ENCODE measurements at places on chromosomes 16 and 17. TPM values are rescaled to one million over a fixed set of nuclear protein-coding genes. Genes with fewer than 3 reads are reported as not detected.
A peak's percentile ranks its signal among the peaks of the same experiment; 100 is the strongest.

- no peaks in the 10 kb centered on the region for H3K4me1 ChIP-seq
- no peak overlapping the region for H3K4me3 ChIP-seq
- H3K27me3 ChIP-seq = no peaks in the 10 kb centered on the region
- H3K27ac ChIP-seq = no peak overlapping the region
These were observed 299.5 kb downstream of the MAF start for GRCh38 chr16:79301051-79301450.

DNA sequence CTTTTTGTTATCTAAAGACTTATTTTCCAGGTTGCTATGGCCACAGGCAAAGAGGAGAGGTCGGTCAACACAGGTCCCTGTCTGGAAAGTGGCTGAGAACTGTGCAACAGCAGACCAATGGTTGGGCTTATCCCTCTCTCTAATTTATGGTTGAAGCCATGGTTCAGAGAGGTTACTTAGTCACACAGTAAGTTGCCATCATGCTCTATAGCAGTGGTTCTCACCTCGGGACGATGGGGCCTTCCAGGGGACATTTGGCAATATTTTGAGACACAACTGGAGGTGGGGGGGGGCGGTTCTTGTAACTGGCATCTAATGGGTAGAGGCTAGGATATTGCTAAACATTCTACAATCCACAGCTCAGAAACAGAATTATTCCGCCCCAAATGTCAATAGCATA is 842 bp upstream of the LDAF1 start:
- no peaks in the 10 kb centered on the region for H3K4me1 ChIP-seq
- DNase-seq = no peak
- H3K36me3 ChIP-seq = no peaks in the 10 kb centered on the region
- no peaks in the 10 kb centered on the region for H3K27me3 ChIP-seq

DNA sequence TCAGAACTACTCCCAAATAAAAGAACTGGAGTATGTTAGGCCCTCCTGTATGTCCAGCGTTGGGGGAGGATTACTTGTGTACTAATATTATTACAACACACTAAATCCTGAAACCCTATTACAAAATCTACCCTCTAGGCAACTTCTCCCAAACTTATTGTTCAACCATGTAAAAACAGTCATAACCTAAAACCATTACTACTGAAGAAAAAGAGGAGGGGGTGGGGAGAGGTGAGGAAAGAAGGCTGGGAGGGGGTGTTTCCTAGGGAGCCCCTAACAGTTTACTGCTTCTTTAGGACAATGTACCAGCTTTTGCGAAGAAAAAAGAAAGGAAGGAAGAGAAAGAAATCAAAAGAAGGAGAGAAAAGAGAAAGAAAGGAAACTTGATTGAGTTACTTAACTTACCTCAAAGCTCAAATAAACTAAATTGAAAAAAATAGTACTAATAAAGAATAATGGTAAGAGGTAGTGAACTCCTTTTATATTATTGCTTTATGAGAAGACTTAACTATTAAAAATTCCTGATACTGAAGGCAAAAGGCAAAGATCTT is 2.3 kb downstream of the SALL1 start:
- no peak for DNase-seq
- H3K4me3 ChIP-seq = no peak overlapping the region
- no peaks in the 10 kb centered on the region for H3K4me1 ChIP-seq

- DNase-seq = peak; percentile 21
- H3K27me3 ChIP-seq = no peaks in the 10 kb centered on the region
- H3K4me3 ChIP-seq = no peak overlapping the region
- no peak overlapping the region for H3K27ac ChIP-seq
- no peaks in the 10 kb centered on the region for H3K4me1 ChIP-seq
- no peaks in the 10 kb centered on the region for H3K36me3 ChIP-seq
These were observed 64.3 kb downstream of the MYH11 start for GRCh38 chr16:15792563-15792971.

- peak; percentile 1 for DNase-seq
- no peak overlapping the region for H3K27ac ChIP-seq
- H3K27me3 ChIP-seq = no peaks in the 10 kb centered on the region
- no peaks in the 10 kb centered on the region for H3K36me3 ChIP-seq
- no peak overlapping the region for H3K4me3 ChIP-seq
These were observed 126.8 kb upstream of the PSMD7 start for GRCh38 chr16:74169687-74170376.

GRCh38 chr17:79435962-79436361 is 174.9 kb downstream of the RBFOX3 start:
- no peak overlapping the region for H3K27ac ChIP-seq
- no peaks in the 10 kb centered on the region for H3K36me3 ChIP-seq
- H3K27me3 ChIP-seq = peaks cover 63% of the 10 kb centered on the region
- no peak for DNase-seq

- DNase-seq = peak; percentile 6
- no peak overlapping the region for H3K27ac ChIP-seq
- no peaks in the 10 kb centered on the region for H3K36me3 ChIP-seq
- H3K4me3 ChIP-seq = no peak overlapping the region
These were observed 102.8 kb downstream of the XYLT1 start for GRCh38 chr16:17367923-17368322.

GRCh38 chr17:1875597-1875996 is 45.8 kb downstream of the RPA1 start:
- H3K36me3 ChIP-seq = peaks cover 8% of the 10 kb centered on the region
- DNase-seq = no peak
- no peaks in the 10 kb centered on the region for H3K27me3 ChIP-seq
- H3K4me3 ChIP-seq = no peak overlapping the region

- no peaks in the 10 kb centered on the region for H3K36me3 ChIP-seq
- H3K4me1 ChIP-seq = no peaks in the 10 kb centered on the region
- no peaks in the 10 kb centered on the region for H3K27me3 ChIP-seq
- no peak overlapping the region for H3K27ac ChIP-seq
These were observed 1007.5 kb upstream of the EEF2KMT start for GRCh38 chr16:6105115-6105514.

DNA sequence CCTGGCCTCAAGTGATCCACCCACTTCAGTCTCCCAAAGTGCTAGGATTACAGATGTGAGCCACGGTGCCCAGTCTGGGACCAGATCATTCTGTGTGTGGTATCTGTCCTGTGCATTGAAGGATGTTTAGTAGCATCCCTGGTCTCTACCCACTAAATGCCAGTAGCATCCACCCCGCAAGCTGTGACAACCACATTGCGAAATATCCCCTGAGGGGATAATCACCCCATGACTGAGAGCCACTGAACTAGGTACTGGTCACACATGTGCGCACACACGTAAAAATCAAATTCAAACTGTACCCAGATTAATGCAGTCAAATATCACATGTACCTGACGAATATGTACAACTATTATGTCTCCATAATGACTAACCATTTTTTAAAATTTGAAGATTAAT is 35.8 kb downstream of the TEKT5 start:
- no peaks in the 10 kb centered on the region for H3K36me3 ChIP-seq
- H3K4me3 ChIP-seq = no peak overlapping the region
- H3K27ac ChIP-seq = no peak overlapping the region
- no peaks in the 10 kb centered on the region for H3K27me3 ChIP-seq

DNA sequence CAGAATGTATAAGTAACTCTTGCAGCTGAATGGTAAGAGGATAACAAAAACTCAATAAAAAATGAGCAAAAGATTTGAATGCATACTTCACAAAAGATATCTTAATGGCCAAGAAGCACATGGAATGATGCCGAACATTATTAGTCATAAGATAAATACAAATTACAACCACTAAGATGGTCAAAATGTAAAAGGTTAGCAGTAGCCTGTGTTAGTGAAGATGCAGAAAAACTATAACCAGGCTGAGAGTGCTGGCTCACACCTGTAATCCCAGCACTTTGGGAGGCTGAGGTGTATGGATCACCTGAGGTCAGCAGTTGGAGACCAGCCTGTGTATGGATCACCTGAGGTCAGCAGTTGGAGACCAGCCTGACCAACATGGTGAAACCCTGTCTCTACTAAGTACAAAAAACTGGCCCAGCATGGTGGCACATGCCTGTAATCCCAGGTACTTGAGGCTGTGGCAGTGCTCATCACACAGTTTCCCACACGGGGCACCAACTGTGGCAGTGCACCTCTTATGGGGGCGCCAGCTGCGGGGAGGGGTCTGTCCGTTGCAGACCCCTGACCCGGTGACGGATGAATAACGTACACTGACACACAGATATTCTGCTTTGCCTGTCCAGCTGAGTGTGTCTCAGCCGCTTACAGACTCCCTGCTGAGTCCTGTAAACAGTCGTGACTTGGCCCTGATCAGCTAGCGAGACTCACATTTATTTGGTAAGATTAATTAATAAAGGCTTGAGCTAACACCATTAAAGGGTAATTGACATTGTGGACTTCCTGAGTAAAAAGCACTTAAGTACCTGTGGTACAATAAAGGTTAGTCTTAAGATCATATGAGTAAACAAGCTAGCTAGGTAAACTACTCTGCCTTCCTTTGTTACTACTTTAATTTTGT is 45.7 kb upstream of the FAM20A start:
- no peak overlapping the region for H3K27ac ChIP-seq
- H3K27me3 ChIP-seq = no peaks in the 10 kb centered on the region

DNA sequence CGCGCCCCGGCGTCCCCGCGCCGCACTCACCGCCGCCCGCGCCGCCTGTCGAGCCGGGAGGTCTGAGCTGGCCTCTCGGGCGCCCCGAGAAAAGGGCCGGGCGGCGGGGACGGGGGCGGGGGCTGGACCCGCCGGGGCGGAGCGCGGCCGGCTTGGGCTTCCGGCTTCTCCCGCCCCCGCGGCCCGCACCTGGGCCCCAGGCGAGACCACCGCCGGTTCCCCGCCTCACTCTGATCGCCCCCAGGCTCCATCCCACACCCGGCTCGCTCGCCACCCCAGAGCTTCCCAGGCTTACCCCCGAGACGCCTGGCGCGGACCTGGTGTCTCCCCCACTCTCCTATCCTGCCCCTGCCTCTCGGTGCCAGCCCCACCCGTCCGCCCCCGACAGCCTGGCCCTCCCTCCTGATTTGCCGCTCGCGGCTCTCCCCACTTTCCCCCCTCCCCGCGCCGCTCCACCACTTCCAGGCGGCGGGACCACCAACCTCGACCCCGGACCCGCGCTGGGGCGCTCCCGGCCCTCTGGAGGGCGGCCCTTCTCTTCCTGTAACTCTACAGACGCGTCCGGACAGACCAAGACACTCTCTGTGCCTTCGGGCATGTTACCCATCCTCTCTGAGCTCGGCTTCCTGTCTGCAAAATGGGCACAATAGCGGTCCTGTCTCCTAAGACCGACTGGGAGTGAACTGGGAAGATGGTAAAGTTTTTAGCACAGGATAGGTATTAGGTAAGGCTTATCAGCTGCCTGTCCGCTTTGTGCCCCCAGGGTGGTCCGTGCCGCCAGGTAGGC is at the start of gene LITAF:
Gene LITAF, minus strand, starts transcription at position 64 of the 787 bp plus-strand sequence. CDS start 30,189 bp downstream, outside the sequence.
- peak within 1 kb of the TSS; percentile 52 for H3K27ac ChIP-seq
- no peaks in the 10 kb centered on the region for H3K36me3 ChIP-seq
- H3K27me3 ChIP-seq = no peaks in the 10 kb centered on the region
- peak within 1 kb of the TSS; percentile 79 for H3K4me3 ChIP-seq
- peaks cover 28% of the 10 kb centered on the region for H3K4me1 ChIP-seq
- peak; percentile 62 for DNase-seq

DNA sequence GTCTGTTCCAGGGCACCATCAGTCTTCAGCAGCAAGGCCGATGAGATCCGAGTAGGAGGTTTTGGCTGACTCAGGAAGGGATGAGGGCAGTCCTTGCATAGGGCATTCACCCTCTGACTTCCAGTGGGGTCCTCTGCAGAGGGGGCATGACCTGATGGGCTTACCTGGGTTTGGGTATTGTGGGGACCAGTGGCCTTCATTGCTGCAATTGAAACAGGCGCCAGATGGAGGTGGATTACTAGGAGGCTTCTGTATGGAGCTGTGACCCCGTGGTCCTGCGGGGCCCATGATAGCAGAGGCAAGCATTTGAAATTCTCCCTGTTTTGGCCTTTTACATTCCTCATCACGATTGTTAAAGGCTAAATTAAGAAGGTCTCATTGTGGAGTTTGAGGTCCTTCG is 2448.7 kb downstream of the TP53TG3F start:
- no peak overlapping the region for H3K27ac ChIP-seq
- no peaks in the 10 kb centered on the region for H3K27me3 ChIP-seq
- no peak overlapping the region for H3K4me3 ChIP-seq
- DNase-seq = no peak
- H3K36me3 ChIP-seq = no peaks in the 10 kb centered on the region

DNA sequence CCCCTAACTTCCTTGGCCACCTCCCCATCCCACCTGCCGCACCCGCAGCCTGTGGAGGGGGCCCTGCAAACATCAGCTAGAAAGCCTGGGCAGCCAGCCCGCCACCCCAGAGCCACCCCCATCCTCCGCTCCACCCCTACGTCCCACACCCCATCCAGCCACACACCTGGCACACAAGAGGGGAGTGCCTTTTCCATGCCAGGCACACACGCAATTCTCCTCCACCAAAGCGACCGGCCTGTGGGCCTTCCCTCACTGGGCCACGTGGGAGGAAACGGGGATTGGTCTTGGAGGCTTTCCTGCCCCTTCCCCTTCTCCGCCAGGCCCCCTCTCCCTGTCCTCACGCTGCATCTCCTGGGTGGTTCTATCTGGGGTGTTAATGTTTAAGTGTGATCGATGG is 48.7 kb upstream of the TNRC6C start:
- no peaks in the 10 kb centered on the region for H3K4me1 ChIP-seq
- no peak for DNase-seq

DNA sequence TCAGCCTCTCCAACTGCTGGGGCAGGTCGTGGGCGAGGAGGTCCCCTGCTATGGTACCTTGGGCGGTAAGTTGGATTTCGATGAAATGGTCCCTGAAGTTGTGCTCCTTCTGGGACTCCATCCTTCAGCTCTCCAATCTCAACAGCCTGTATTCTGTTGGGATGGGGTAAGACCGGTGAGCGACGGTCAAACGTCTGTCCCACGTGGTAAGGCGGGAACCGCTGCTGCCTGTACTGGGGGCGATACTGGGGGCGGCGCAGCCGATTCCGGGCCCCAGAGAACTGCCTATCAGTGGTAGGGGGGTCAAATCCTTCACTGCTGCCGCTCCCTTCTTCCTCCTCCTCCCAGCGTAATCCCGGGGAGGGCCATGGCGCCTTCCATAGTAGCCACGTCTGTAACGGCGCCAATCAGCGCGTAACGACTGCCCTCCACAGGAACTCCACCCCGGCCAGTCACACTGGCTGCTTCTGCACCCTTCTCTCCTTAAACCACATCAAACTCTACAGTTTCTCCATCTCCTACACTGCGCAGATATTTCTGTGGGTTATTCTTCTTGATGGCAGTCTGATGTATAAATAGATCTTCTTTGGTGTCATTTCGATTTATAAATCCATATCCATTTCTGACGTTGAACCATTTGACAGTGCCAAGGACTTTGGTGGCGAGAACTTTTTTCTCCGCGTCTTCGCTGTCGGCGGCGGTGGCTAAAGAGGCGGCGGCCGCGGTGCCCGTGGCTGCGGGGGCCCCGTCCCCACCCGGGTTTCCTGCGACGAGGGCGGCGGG is 41.1 kb downstream of the AHSP start:
- no peaks in the 10 kb centered on the region for H3K36me3 ChIP-seq
- DNase-seq = no peak
- H3K27me3 ChIP-seq = no peaks in the 10 kb centered on the region
- H3K4me3 ChIP-seq = no peak overlapping the region
- no peak overlapping the region for H3K27ac ChIP-seq
- H3K4me1 ChIP-seq = no peaks in the 10 kb centered on the region

The FBXW10 gene
- total RNA-seq = 0.15 TPM

The BICDL2 gene
- total RNA-seq = not detected

The TPSD1 gene
- total RNA-seq = not detected

The LITAFD gene
- total RNA-seq = not detected

The CSH2 gene
- not detected for total RNA-seq

The NEUROD2 gene
- total RNA-seq = 0.20 TPM

The FLYWCH2 gene
- 40.6 TPM for total RNA-seq

The KRT33B gene
- not detected for total RNA-seq

The PCYT2 gene
- 30.2 TPM for total RNA-seq

All from SJCRH30 (cell line).